ENCODE measurements at places on chromosomes 1 and 21.
A peak's percentile ranks its signal among the peaks of the same experiment; 100 is the strongest.

DNA sequence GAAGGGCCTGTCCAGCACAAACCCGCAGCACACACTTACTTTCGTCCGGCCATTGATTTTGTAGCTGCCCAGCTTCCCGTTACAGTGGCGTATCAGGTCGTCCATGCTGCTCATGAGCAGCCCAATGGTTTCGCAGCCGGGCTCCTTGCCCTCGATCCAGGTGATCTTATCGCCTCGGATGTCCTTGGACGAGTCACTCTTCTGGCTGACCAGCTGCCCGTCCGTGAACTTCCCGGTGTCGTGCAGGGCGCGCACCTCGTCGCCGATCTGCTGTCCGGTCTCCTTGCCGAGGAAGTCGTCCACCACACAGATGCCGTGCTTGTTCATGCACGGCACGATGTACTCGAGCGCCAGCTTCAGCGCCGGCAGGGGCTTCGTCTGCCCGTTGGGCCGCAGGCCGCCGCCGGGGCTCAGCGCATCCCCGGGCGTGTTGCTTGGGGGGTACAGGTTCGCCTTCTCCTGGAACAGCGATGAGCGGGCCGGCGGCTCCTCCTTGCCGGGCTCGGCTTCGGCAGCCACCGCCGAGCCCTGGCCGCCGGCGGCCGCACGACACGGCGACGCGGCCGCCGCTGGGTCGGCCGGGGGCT, 1.0 kb downstream of the EGLN1 start:
- no peak for DNase-seq

GRCh38 chr1:5891736-5892135, 100.5 kb downstream of the NPHP4 start:
- no peak for DNase-seq

DNA sequence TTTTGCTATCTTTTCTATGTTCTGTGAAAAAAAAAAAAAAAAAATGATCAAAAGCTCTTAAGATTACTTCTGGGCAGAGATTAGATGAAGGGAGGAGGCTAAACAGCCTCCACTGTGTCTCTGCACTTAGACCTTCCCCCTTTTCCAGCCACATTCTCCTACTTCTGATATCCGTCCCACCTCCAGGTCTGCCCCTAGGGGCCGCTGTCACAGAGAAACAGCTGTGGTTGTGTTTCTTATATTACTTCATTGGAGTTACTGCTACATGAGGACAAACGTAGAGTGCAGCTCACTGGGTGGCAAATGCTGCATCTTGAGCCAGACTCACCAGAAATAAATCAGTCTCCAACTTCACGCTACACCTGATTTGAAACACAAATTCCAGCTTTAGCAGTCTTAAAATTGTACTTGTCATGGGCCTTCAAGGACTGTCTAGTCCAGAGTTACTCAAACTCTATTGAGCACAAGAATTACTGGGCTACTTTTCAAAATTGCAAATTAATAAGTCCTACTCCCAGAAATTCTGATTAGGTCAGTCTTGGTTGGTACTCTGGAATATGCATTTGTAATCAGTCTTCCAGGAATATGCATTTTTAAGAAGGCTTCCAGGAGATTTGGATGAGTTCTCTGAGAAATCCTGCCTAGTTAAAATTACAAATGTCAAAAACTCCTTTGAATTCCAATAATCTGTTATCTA, 125.2 kb upstream of the PTBP2 start:
- DNase-seq, result no peak

GRCh38 chr1:115308969-115309368, 29.1 kb downstream of the NGF start:
- DNase-seq, result no peak

DNA sequence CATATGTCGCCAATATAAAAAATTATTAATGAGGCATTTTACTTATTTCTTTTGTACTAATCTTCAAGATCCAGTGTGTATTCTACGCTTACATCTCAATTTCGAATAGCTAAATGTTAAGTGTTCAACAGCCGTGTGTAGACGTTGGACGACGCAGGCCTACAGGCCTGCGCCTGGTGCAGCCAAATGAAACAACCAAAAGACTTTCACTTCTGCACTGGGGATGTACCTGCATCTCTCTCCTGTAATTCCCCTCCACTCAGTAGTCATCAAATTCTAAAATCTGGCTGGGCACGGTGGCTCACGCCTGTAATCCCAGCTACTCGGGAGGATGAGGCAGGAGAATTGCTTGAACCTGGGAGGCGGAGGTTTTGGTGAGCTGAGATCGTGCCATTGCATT, 76.8 kb upstream of the HNRNPU start:
- no peak for DNase-seq

DNA sequence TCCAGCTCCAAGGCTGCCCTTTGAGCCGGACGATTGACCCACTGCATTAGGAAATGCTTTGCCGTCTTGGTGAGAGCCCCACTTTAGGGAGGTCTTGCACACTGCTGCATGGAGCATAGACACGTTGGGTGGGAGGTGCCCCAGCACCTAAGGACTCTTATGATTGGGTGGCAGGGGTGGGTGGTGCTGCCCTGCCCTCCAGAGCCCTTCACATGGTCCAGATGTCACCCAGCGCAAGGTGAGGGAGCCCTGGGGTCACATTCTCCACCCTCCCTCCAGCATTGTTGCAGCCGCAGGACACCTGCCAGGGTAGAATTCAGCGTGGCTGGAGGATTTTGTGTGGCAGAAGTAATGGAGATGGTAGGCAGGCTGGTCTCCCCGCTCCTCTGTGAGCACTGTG, 137.4 kb upstream of the COL6A1 start:
- DNase-seq, result no peak

- no peak for DNase-seq
Observed at GRCh38 chr1:32881291-32881690, 5.0 kb upstream of the HPCA start.

DNA sequence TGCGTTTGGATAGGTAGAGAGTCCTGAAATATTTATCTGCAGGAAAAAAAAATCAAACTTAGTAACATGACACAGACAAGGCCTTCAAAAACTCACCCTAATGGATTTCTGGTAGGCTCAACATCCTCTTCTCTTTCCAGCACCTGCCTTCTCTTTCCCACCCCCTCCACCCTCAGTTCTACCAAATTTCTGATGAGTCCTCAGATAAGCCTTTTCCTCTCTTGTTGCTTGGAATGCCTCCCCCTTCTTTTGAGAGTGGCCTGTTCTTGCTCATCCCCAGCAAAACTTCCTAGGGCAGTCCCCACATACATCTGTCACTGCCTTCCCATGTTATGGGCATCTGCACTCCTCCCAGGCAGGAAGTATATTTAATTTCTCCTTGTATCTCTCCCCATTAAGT, 7.6 kb upstream of the LBR start:
- no peak for DNase-seq

DNA sequence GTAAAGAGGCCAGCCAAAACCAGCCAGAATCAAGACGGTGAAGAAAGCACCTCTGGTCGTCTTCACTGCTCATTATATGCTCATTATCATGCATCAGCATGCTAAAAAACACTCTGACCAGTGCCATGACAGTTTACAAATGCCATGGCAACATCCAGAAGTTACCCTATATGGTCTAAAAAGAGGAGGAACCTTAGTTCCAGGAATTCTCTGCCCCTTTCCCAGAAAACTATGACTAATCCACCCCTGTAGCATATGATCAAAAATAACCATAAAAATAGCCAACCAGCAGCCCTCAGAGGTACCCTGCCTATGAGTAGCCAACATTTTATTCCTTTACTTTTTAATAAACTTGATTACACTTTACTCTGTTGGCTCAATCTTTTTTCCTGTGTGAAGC, 34.2 kb upstream of the PBX1 start:
- DNase-seq, result no peak

GRCh38 chr1:177392336-177392735, 221.6 kb downstream of the BRINP2 start:
- no peak for DNase-seq

DNA sequence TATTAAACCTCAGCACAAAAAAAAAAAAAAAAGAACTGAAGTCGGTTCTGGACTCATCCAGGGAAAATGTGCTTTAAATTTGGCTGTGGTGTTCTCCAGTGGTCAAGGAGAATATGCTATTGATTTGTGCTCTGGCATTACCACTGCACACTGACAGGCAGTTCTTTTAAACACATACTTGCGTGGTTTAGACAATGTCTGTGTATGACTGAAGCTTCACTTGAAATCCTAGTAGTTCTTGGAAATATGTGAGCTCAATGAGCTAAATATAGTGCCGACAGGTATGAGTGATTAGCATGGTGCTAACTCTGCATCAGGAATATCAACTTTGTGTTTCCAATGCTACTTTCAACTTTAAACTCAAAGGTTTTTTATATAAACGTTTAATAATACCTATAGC, 415.6 kb downstream of the SMYD3 start:
- no peak for DNase-seq

- DNase-seq, result no peak
Observed at GRCh38 chr1:22932803-22933470, 39.7 kb downstream of the LACTBL1 start.

GRCh38 chr1:12630946-12631530, 12.8 kb upstream of the AADACL4 start:
- no peak for DNase-seq

DNA sequence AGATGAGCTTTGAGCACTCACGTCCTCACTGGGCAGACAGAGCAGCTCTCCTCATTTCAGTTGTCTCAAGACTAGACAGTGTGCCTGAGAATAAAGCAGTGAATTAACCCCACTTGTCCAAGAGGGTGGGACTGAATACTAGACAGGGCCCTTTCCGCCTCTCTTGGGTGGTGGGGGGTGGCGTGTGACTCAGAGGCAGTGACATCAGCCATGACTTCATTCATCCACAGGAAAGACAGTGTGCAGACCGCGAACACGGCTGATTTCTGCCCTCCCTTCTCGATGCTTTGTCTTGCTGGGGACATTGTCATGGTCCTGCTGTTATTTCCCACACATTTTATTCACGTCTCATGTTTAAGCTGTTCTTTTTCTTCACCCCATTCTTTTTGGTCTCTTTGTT, 64.9 kb downstream of the FGGY start:
- no peak for DNase-seq

DNA sequence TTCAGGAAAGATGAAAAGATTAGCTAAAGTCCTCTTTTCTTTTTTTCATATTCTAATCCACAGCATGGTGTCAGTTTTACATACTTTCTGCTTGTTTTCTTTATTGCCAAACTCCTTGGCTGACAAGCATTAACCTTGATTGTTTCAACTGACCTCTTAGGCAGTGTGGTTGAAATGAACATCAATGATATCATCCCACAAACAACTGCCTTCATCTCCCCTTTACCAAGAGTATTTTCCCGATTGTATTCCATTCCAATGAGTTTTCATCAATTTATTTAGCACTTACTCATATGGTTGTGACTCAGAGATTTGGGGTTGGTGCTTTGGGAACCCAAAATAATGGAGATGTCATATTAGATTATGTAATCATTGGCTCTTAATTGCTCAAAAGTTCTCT, 71.8 kb downstream of the SPAG17 start:
- no peak for DNase-seq

DNA sequence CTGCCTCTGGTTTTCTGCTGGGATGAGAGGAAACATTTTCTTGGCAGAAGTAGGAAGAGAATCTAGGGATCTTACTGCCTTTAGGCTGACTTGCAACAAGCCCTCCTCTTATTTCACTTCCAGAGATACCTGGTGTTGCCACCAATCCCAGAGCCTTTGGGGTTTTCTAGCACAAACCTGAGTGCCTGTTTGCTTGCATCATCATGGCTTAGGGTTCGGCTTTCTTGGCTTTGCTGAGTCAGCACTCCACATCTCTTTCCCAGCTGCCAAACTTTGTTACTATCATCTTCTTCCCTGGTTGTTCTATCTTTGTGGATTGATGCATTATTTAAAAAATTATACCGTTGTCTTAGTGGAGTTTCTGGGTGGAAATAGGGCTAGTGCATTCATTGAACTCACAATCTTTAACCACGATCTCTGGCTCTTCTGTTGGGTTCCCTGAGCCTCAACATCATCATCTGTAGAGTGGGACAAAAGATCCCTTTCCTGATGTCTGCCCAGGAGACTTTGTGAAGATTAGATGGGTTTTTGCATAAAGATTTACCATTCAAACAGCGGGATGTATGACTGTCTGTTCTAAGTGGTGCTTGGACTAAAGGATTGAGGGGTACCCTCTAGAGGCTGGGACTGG, 76.6 kb upstream of the SELENON start:
- DNase-seq, result no peak

DNA sequence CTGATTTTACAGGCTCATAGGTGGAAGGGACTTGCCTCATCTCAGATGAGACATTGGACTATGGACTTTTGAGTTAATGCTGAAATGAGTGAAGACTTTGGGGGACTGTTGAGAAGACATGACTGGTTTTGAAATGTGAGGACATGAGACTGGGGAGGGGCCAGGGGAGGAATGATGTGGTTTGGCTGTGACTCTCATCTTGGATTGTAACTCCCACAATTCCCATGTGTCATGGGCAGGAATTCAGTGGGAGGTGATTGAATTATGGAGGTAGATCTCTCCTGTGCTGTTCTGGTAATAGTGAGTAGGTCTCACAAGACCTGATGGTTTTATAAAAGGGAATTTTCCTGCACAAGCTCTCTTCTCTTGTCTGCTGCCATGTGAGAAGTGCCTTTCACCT, 20.8 kb downstream of the SCYL3 start:
- DNase-seq, result no peak

DNA sequence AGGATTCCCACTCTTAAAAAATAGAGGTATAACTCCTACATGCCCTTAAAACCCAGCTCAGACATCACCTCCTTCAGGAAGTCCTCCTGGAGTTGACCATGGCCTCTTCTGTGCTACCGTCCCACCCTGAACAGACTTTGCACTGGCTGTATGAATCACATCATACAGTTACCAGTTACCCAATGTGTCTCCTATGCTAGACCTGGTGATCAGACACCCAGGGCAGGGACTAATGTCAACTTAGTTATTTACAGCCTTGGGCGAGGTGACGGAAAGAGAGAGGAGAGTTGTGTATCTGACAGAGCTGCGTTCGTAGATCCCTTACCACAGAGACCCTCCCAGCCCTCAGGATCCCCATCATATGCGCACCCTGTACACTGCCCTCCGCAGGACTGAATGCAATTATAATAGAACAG, 72.7 kb downstream of the SLC66A1 start:
- DNase-seq, result no peak

GRCh38 chr1:180636138-180636537, 4.3 kb downstream of the XPR1 start:
- DNase-seq, result no peak

DNA sequence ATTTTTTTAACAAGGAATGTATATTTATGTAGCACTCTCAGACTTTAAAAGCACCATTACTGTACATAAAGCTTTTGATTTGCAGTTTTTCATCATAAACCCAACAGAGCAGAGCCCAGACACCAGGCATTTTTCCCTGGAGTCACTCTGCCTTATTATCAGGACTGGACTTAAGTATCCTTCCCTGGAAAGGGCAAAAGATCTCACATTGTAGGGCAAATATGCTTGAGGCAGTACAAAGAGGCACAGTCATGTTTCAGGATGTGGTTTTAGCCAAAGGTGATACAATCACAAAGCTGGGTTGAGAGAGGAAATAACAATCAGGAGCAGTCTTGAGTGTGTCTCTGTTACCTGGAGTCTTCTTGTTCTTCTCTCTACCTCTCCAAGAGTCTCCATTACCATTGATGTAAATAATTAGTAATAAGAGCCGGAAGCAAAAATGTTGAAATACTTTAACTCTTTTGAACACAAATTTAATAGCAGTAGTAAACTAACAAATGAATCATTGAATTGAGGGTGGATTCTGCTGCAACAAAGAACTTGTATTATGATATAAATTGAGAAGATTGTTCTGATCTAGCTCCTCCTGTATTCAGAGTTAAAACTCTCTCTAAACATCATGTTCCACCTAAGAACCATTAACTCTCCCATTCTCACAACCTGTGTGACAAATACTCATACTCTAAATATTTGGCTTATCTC, 160.5 kb downstream of the LTN1 start:
- no peak for DNase-seq

- peak; percentile 46 for DNase-seq
Observed at GRCh38 chr1:39898648-39899603, 2.8 kb downstream of the MYCL start.

All from NCI-H446 treated with DMSO at 0.1 percent for 48 hours (cell line).